ENCODE measurements at places on chromosomes 7 and 10.

DNA sequence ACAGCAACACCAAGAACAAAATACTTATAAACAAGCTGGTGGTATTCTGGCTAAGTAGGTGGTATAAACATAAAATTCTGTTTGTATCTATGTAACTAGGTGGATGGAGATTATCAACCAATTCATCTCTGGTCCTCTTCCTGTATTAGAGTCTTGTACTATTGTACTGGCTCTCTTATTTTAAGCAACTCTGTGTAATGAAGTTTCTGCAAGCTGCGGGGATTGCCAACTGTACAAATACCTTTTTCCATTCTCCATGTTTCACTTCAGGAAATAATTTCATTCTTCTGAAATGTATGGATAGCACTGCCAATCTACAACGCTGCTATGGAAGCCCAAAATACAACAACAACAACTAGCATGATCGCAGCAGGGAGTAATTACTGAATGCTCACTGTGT, 44.8 kb downstream of the JAZF1 start:
- no peak for DNase-seq

- DNase-seq: no peak
These were observed 57.7 kb downstream of the STEAP1B start for GRCh38 chr7:22442187-22442881.

GRCh38 chr7:134692344-134692705, 45.7 kb downstream of the BPGM start:
- DNase-seq: no peak

GRCh38 chr7:15507171-15507570, 54.6 kb downstream of the AGMO start:
- no peak for DNase-seq

GRCh38 chr10:11713186-11713743, 28.9 kb upstream of the ECHDC3 start:
- no peak for DNase-seq

DNA sequence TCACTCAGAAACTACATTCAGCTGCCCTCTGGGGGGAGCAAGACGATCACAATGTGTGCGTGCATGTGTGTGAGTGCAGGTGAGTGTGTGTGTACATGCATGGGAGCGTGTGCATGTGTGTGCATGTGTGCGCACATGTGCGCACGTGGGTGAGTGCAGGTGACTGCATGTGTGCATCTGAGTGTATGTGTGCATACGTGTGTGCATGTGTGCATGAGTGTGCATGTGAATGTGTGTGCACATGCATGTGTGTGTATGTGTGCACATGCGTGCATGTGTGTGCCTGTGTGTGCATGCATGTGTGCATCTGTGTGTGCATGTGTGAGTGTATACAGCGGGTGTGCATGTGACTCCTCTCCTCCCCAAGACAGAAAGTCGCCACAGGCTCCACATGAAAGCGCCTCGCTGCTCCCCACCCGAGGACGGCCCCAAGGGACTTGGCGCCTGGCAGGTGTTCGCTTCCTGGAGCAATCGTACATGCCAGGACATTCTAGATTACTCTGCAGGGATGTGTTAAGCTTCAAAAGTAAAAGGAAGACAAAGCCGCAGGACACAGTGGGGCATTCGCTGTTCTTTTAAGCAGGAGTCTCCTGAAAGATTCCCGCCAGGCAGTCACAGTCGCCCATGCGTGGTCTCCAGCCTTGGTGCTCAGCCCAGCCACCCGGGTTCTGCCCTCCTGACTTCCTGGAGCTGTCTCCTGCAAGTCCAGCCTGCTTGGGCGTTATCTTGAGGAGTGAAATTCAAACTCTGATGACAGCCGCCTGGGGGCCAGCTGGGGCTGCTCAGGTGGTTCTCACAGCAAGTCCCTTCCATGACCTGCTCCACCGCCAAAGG, 42.0 kb upstream of the ADGRA1 start:
- DNase-seq: no peak

DNA sequence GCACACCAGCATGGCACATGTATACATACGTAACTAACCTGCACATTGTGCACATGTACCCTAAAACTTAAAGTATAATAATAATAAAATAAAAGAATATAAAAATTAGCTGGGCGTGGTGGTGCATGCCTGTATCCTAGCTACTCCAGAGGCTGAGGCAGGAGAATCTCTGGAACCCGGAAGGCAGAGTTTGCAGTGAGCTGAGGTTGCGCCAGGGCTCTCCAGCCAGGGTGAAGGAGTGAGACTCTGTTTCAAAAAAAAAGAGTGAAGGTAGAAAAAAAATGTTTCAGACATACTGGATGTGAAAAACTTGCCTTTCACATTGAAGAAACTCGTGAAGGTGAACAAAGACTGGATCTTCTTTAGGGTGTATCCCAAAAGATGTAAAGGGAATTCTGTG, 26.7 kb downstream of the TSPAN14 start:
- DNase-seq: no peak

- peak; percentile 29 for DNase-seq
These were observed 10.7 kb downstream of the AMZ1 start for GRCh38 chr7:2698581-2699288.

- DNase-seq: no peak
These were observed 5.2 kb downstream of the ARL4A start for GRCh38 chr7:12692479-12693259.

GRCh38 chr10:25694971-25695370, 239.1 kb upstream of the MYO3A start:
- no peak for DNase-seq

- no peak for DNase-seq
These were observed 667.6 kb upstream of the ANKRD30A start for GRCh38 chr10:36457751-36458150.

- no peak for DNase-seq
These were observed 21.3 kb downstream of the CCDC71L start for GRCh38 chr7:106639476-106640334.

- no peak for DNase-seq
These were observed 64.5 kb downstream of the DNMBP start for GRCh38 chr10:99945263-99945662.

DNA sequence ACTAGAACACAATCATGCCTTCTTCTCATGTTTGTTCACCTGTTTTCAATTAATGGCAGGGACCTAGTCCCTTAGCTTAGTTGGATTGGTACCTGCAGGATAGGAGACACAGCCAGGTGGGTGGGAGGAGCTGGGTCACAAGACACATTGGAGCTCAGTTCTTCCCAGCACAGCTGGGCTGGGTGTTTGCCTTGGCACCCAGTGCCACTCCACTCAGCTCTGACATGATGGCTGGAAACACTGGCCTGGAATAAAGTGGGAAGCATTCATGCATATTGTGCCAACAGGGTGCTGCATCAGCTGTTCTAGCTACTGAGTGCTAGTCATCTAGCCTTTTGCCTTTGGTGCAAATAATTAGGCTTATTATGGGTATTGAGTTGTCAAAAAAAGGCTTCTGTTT, 226.1 kb downstream of the PTEN start:
- DNase-seq: no peak

GRCh38 chr7:100943693-100944092, 5.6 kb upstream of the MUC3A start:
- no peak for DNase-seq

DNA sequence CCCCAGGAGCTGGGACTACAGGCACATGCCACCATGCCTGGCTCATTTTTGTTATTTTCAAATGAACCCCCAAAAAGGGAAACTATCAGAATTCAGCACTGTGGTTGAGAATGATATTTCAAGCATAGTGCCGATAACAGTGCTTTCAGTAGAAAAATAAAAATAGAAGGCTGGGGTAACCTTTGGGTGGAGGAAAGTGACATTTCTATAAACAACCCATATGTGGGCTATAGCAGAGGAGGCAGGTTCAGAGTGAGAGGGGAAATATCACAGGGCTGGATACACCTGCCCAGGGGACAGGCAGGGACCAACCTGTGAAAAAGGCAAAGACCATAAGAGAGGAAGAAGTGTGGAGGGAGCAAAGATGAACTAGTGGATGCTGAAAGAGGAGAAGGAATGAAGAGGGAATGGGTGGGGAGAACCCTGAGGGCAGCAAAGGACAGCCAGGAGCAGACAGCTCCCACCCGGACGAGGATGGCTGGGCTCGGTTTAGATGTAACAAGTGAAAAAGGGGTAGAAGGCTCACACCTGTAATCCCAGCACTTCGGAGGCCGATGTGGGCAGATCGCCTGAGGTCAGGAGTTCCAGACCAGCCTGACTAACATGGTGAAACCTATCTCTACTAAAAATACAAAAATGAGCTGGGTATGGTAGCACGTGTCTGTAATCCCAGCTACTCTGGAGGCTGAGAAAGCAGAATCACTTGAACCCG, 56.5 kb downstream of the MAP3K8 start:
- no peak for DNase-seq

- no peak for DNase-seq
These were observed 120.8 kb upstream of the CDCA7L start for GRCh38 chr7:22066522-22066921.

DNA sequence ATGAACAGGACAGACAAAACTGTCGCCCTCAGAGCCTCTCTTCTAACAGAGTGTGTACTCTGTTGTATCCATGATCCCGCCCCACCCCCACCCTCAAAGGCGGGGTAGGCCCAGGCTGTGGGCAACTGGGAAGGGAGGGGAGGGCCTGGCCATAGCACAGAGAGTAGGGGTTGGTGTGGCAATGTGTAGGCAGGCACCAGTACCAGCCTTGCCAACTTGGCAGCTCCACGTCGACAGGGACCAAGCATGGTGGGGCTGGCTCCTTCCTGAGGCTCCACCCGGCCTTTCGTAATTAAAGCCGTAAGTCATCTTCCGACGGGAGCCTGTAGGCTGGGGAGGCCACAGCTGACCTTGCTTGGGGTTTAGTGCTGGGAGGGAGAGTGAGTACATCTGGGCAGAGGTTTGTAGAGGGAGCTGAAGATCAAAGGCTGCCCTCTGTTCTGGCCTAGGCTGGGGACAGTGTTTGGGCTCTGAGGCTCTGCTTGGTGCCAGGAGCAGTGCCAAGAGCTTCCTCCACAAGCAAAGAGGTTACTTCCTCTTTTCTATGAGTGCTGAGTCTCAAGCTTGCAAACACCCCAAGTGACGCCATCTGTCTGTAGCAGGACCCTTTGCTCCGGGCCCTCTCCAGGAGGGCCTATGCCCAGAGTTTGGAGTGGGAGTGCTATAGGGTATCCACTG, 121.6 kb downstream of the C10orf105 start:
- DNase-seq: no peak

- no peak for DNase-seq
These were observed 1285.1 kb downstream of the XPNPEP1 start for GRCh38 chr10:108638225-108638624.

DNA sequence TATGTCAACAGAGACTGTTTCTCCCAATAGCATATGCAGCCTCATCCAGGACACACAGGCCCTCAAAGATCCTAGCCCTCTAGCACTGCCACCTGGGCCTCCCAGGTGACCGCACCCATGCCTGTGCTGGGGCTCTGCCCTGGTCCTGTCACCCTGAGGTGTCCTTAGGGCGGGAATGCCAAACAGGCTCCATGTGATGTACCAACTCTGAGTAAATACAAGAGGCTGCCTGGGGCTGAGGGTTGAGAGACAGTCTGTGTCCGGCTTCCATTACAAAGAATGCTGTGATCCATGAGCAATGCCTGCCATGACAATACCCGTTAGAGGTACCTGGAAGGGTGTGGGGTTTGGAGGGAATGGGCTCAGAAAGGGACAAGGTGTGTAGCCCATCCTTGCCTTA, 83.0 kb upstream of the KAT6B start:
- no peak for DNase-seq

DNA sequence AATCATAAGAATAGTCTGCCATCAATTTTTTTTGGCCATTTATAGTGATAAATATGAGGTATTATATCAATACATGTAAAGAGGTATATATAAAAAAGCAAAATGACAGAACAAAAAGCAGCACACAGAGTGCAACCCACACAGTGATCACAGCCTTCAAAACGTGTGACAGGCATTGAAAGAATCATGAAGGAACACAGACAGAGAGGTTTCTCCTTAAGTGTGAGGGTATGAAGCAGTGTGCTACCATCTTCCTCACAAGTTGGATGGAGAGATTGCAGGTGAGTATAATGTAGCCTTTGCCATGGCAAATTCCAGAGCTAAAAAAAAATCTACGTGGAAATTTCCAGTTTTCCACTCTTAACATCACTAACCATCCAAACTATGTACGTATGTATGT, 19.6 kb upstream of the EPC1 start:
- no peak for DNase-seq

GRCh38 chr10:505419-505818, 184.0 kb downstream of the DIP2C start:
- DNase-seq: no peak

DNA sequence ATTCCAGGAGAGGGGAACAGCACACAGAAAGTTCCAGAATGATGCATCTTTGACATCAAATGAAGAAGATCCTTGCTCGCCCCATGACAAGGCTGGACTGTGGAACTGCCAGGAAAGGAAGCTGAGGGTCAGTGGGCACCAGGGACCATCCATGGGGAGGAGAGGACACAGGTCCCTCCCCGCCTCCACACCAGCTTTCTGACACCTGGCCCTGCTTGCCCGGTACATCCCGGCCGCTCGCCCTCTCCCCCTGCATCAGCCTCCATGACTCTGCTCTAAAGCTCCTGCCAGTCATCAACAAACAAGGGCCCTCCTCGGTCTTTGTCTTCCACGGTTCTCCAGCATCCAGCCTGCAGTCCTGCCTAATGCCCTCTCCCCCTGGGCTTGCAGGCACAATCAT, 222.3 kb downstream of the GRID1 start:
- no peak for DNase-seq

GRCh38 chr7:149838992-149839408, 825 bp downstream of the ZNF862 start:
- DNase-seq: no peak

- DNase-seq: no peak
These were observed 226.6 kb downstream of the PAXIP1 start for GRCh38 chr7:154776350-154776749.

GRCh38 chr10:119783665-119784027, 57.8 kb downstream of the INPP5F start:
- DNase-seq: no peak

Measured in T-helper 9 cell (primary cell).